NCI-H187 (cell line): ENCODE measurements at places on chromosomes 7 and 10.

DNA sequence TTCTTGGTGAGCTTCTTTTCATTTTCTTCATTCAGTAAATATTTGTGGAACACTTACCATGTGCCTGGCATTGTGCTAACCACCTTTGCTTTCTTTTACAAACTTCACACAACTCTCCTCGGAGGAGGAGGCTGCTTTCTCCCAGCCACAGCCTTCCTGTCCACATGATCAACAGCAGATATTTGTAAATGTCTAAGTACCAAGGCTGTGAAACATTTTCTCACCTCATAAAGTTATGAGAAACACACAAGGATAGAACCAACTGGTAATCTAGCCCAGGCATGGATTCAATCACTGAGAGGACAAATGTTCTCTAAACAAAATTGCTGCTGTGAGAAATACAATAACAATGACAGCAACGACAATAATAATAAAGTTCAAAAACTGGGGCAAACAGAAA is 3.9 kb downstream of the CTTNBP2 start:
- no peak for DNase-seq

DNA sequence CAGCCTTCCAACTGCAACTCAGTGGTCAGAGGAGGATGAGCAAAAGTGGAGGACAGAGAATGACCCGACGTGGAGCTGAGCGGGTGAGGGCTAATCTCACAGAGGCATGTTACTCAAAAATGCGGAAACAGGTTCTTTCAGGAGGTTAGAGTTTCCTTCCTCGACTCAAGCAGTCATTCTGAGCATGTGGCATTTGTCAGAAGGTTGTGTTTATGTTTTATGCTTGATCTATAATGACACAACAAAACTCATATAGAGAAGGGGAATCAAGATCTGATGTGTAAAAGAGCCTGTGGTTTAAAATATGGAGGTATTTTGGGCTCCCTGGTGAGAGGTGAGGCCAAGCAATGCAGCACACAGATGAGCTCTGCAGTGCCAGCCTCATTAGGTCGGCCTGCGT is 311.4 kb downstream of the ADARB2 start:
- no peak for DNase-seq

- no peak for DNase-seq
Observed at GRCh38 chr10:125024497-125025234, 82.7 kb downstream of the ZRANB1 start.

GRCh38 chr7:22325671-22326070 is 31.3 kb downstream of the RAPGEF5 start:
- DNase-seq = no peak

- DNase-seq = no peak
Observed at GRCh38 chr10:8346861-8347260, 292.4 kb downstream of the GATA3 start.

DNA sequence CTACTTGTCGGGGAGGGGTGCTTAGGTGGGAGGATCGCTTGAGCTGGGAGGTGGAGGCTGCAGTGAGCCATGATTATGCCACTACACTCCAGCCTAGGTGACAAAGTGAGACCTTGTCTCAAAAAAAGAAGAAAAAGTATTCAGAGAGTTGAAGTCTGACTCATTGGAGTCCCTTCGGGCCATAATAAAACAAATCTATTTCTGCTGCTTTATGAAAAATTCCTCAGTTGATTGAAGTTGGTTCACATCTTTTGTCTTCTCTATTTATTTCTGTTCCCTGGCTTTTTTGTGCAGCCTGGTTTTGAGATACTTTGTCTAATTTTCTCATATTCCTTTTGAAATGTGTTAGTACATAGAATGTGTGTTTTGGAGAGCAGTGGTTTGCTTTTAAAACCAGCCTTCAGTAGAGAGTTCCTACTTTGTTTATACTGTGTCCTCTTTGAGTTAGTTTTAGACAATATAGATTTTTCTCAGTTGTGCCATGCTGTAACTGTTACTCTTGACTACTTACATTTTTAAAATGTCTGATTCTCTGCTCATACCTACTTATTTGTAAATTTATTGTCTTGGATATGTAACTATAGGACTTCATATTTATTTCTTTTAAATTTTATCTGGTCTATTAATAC is 36.7 kb downstream of the LUC7L2 start:
- no peak for DNase-seq

DNA sequence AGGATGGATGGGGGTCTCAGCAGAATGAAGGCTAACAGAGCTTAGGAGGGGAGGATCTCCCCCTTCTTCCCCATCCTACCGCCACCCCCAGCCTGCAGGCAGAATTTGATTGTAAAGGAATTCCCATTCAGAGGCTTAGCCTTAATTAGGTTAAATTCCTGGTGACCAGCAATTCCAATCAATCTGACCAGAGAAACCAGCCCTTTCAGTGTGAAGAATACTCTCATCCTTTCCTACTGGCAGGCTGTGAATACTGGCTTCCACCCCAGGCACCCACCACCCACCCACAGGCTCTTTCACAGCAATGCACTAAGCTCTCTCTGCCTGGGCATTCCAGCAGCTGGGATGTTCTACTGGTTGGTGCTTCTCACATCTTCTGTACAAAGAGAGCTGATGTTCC is 137.9 kb upstream of the LYZL1 start:
- no peak for DNase-seq

DNA sequence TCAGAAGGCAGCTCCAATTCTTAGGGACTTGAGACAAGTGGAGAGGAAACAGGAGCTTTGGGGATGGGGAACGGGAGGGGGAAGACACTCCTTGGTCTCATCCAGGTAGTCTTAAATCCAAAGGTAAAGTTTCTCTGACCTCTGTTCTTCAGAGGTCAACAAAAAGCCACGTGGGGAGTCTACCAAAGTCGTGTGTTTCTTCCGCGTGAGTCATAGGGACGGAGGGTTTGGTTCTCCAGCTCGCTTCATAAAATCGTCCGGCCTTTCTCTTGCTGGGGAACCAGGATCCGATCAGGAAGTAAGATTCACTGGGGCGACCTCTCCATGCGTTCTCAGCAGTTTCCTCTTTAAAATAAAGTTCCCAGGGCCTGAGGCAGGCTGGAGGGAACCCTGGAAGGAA is 275.7 kb downstream of the TCERG1L start:
- DNase-seq = no peak

- no peak for DNase-seq
Observed at GRCh38 chr10:10786109-10787090, 231.3 kb upstream of the CELF2 start.

GRCh38 chr7:80542398-80542797 is 30.5 kb upstream of the GNAT3 start:
- DNase-seq = no peak

GRCh38 chr10:114990586-114990985 is 52.6 kb downstream of the TRUB1 start:
- DNase-seq = no peak

DNA sequence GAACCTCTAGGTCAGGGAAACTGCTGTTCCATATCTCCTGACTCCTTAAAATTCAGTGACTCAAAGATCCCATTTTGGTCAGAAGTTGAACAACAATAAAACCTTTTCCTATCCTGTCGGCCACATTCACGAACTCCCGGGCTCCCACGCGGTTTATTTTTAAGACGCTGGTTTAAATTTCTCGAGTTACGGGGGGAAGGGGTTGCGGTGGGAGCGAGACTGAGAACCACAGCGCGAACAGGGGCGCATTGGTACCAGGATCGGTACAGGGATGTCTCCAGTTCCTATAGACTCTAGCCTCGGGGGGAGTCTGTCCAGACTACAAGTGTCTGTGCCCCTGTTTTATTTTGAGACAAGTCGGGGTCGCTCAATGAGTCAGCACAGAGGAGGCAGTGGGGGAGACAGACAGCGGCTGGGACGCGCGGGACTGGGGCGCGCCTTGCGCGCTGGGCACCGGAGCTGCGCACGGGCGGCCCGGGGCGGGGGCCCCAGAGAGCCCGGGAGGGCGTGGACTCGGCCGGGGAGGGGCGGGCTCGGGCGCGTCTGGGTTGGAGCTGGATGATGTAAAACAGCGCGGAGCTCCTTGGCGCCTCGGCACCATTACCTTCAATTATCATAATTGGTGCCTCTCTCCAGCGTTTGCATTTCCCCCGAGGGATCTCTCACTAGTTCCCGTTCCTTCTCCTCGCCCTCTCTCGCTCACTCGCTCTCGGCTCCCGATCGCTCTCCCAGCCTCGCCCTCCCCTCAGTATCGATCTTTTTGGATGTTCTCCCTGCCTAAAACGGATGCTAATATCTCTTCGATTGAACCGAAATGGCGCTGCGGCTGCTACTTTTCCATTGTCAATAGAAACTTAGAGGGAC is 8.7 kb upstream of the BAMBI start:
- peak; percentile 28 for DNase-seq

DNA sequence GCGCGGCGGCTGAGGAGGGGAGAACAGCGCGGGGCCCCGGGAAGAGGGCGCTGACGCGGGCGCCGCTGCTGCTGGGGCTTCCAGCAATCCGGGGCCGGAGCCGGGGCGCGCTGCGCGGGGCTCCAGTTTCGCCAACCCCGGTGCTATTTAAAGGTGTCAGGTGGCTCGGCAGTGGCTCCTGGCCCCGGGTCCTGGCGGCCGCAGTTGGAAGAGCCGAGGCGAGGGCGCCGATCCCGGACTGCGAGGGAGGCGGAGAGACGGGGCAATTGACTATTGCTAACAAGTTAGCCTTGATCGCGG is 347 bp downstream of the LBX1 start:
- DNase-seq = no peak

- DNase-seq = no peak
Observed at GRCh38 chr10:90111671-90112070, 410.3 kb downstream of the KIF20B start.

DNA sequence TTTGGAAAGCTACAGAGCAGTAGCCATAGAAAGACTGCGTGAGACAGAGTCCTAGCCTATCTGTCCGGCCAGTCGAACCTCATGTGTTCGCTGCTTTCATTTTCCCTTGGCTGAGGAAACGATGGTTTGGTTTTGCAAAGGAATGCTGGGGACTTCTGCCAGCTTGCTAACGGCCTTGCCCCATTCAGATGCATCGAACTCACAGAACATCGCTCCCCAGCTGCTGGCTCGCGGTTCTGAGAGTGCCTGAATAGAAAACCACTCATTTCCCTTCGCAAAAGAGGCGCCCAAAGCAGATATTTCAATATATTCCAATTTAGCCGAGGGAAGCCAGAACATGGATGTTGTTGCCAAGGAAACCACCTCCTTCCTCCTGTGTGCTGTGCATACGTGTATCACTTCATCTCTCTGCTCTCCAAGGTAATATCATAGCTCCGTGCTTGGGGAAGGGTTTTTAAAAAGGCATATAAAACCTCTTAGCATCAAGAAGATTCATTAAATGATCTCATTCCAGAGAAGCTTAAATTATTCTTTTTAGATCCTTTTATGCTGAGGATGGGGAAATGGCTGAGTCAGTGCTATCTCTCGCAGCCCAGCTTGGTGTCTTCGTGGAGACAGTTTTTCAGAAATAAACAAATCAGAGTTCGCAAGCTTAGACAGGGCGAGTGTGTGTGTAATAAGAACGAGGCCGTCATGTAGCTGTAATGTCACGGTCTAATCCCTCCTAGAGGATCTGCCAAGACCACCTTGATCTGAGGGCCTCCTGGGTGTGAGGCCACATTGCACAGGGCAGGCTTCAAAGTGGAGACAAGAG is 215.2 kb downstream of the RPS24 start:
- no peak for DNase-seq

- no peak for DNase-seq
Observed at GRCh38 chr10:125672884-125673283, 10.1 kb downstream of the TEX36 start.

DNA sequence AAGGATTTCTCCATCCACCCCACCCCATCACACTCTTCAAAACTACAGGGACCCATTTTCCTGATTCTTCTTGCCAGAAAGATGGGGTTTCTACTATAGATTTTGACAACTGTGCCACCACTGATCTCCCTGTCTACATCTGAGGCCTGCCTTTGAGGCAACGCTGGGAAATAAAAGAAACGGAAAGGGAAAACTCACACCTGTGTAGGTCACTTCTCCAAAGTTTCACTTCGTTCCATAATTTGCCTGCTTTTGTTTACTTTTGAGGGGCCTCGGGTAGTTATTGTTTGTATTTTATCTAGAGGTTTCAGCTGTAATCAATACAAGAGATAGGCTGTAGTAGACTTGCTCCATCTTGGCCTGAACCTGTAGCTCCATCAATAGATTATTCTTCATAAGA is 56.1 kb downstream of the RAPGEF5 start:
- no peak for DNase-seq

- DNase-seq = no peak
Observed at GRCh38 chr7:140684066-140684950, 11.6 kb downstream of the ADCK2 start.

- no peak for DNase-seq
Observed at GRCh38 chr7:42502022-42502421, 265.0 kb upstream of the GLI3 start.

DNA sequence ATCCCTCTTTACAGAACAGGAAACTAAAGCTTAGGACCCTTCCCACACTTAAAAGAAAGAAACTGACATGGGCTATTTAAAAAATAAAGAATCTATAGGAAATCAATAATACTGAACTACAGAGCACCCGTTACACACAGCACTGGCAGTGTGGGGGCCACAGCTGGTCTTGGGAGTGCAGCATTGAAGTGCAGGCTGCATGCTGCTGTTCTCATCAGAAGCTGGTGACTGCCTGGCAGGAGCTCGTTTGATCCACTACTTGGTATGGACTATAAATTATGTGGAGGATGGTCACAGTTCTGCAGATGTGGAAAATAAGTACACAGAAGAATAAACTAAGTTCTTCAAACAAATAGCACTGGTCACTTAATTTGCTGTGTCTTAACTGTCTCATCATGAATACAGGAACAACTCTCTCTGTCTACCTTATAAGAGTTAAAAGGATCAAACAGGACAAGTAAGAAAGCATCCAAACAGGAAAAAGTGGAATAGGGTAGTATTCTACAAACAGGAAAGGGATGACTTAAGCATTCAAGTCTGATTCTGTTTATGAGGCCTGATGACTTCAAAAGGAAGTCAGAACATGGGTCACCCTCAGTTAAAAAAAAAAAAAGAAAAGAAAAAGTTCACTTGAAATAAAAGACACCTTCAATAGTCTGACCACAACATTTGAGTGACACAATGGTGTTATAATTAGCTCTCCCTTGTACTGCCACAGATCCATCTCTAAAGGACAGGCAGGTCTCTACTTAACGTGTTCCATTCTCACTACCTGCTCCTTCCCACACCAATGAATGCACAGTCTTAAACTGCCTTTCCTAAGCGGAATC is 21.0 kb downstream of the DOCK4 start:
- DNase-seq = no peak

DNA sequence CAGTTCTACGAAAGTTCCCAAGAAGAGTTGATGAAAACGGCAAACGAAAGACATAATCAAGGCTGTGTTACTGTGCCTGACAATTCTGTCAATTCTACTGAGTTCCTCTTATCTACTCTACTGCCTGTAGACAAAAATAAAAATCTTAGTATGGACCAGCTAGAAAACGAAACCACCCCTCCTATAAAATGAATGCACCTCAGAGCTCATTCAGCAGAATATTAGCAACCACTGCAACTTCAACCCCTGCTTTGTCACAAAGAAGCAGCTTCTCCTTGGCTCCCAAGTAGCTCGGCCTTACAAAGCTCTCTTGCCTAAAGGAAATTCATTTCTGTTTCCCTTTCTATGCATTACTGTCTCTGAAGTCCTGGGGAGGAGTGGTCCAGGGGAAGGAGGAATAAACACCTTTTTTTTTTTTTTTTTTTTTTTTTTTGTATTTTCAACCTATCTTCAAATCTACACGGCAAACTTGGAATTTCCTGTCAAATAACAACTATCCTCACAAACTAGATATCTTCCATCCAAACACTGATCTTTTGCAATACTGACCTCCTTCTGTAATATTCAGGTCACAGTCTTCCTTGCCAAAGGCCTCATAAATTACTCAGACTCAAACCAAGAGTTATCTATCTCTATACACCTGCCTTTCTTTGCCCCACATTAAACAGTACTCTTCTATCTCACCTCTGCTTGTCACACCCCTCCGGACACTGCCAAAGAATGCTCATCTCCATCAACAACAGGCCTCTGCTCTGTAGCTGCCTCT is 74.3 kb downstream of the GLI3 start:
- DNase-seq = no peak
